ENCODE measurements at places on chromosomes 12 and 14. TPM values are rescaled to one million over a fixed set of nuclear protein-coding genes. Genes with fewer than 3 reads are reported as not detected.

The ANKRD33 gene
- total RNA-seq = not detected

The HOXC5 gene
- not detected for total RNA-seq

The ST8SIA1 gene
- total RNA-seq = not detected

The MSI1 gene
- not detected for total RNA-seq

The IFT43 gene
- 21.5 TPM for total RNA-seq

The KCNH3 gene
- 0.54 TPM for total RNA-seq

The ISM2 gene
- 0.30 TPM for total RNA-seq

The ADAM21 gene
- total RNA-seq = not detected

The MYH6 gene
- total RNA-seq = not detected

The PLXNC1 gene
- 33.6 TPM for total RNA-seq

The STX2 gene
- 19.8 TPM for total RNA-seq

The NXPH4 gene
- 8.6 TPM for total RNA-seq

The GSC gene
- not detected for total RNA-seq

The CLEC2A gene
- total RNA-seq = not detected

The SLC25A47 gene
- not detected for total RNA-seq

The REP15 gene
- 0.44 TPM for total RNA-seq

The LRRC43 gene
- not detected for total RNA-seq

The PTHLH gene
- total RNA-seq = not detected

The SVOP gene
- total RNA-seq = not detected

The INHBC gene
- 0.17 TPM for total RNA-seq

The HOXC4 gene
- 6.5 TPM for total RNA-seq

The PSEN1 gene
- 75.9 TPM for total RNA-seq

The CLBA1 gene
- total RNA-seq = 5.5 TPM

The IL31 gene
- not detected for total RNA-seq

The CLEC4D gene
- total RNA-seq = not detected

The TOMM20L gene
- 0.70 TPM for total RNA-seq

The FAM181A gene
- not detected for total RNA-seq

The DGKA gene
- total RNA-seq = 239 TPM

The GLS2 gene
- total RNA-seq = 5.3 TPM

The SERPINA1 gene
- not detected for total RNA-seq
